HT-29 (cell line): ENCODE measurements at places on chromosomes 16 and 17. TPM values are rescaled to one million over a fixed set of nuclear protein-coding genes. Genes with fewer than 3 reads are reported as not detected.

HOXB13 gene
- 3.5 and 5.3 TPM in 2 replicates for total RNA-seq

MLKL gene
- 19.3 and 27.5 TPM in 2 replicates for total RNA-seq

PTX4 gene
- total RNA-seq: 0.15 TPM in 1 of 2 replicates, not detected in the other

METTL9 gene
- total RNA-seq: 120 and 131 TPM in 2 replicates

KRTAP2-2 gene
- not detected in 2 replicates for total RNA-seq

ANKRD40CL gene
- 0.99 and 1.1 TPM in 2 replicates for total RNA-seq

FSCN2 gene
- 4.3 and 4.7 TPM in 2 replicates for total RNA-seq

CD300E gene
- total RNA-seq: not detected in 2 replicates

TP53TG3F gene
- total RNA-seq: not detected in 2 replicates

KRT12 gene
- total RNA-seq: 0.33 and 0.39 TPM in 2 replicates

MOSMO gene
- total RNA-seq: 11.1 and 20.4 TPM in 2 replicates

PSKH1 gene
- total RNA-seq: 11.5 and 15.1 TPM in 2 replicates

TMEM114 gene
- total RNA-seq: not detected in 2 replicates

MC1R gene
- total RNA-seq: 5.2 and 5.3 TPM in 2 replicates

KRTAP1-5 gene
- total RNA-seq: not detected in 2 replicates

ACSM2B gene
- not detected in 2 replicates for total RNA-seq

KRTAP4-4 gene
- not detected in 2 replicates for total RNA-seq

OR1A1 gene
- not detected in 2 replicates for total RNA-seq

SLC25A11 gene
- 58.8 and 83.6 TPM in 2 replicates for total RNA-seq

MEOX1 gene
- not detected in 2 replicates for total RNA-seq

SSTR5 gene
- 1.6 and 5.1 TPM in 2 replicates for total RNA-seq

PRAC2 gene
- 0.76 TPM in 1 of 2 replicates, not detected in the other for total RNA-seq

CD300H gene
- total RNA-seq: not detected in 2 replicates

GH2 gene
- total RNA-seq: not detected in 2 replicates

NXPH3 gene
- total RNA-seq: not detected in 2 replicates

SLC52A1 gene
- not detected in 2 replicates for total RNA-seq

RUNDC3A gene
- 0.16 and 0.36 TPM in 2 replicates for total RNA-seq

AIPL1 gene
- total RNA-seq: not detected in 2 replicates

GJC1 gene
- total RNA-seq: not detected in 2 replicates

TBC1D26 gene
- not detected in 2 replicates for total RNA-seq

DNAH2 gene
- 0.21 TPM in 1 of 2 replicates, not detected in the other for total RNA-seq

ZFP3 gene
- total RNA-seq: under 0.01 TPM in 1 of 2 replicates, not detected in the other

MYH1 gene
- not detected in 2 replicates for total RNA-seq

GNG13 gene
- not detected in 2 replicates for total RNA-seq

MARVELD3 gene
- total RNA-seq: 45.7 and 50.8 TPM in 2 replicates

KRTAP4-5 gene
- not detected in 2 replicates for total RNA-seq

MSL1 gene
- total RNA-seq: 44.1 and 47.1 TPM in 2 replicates
